ENCODE measurements at places on chromosomes 13 and 19.

DNA sequence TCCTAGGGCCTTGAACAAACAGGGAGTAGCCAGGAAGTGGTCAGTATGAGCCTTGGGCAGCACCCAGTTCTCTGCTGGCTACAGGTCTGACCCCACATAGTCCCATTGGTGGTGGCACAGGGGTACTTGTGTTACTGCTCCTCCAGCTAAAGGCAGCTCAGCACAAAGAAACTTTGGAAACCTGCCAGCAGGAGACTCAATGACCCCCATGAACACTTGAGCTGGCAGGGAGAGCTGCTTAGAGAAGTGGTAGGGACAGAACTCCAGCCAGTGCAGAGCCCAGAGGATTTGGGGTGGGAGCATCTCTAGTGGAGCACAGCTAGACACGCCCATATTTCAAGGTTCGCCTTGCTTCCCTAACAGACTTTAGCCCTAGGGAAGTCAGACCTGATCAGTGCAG is 10.4 kb upstream of the ZNF586 start:
- DNase-seq = no peak

- DNase-seq = no peak
Measured at GRCh38 chr19:17242431-17243208, 3.1 kb downstream of the NR2F6 start.

DNA sequence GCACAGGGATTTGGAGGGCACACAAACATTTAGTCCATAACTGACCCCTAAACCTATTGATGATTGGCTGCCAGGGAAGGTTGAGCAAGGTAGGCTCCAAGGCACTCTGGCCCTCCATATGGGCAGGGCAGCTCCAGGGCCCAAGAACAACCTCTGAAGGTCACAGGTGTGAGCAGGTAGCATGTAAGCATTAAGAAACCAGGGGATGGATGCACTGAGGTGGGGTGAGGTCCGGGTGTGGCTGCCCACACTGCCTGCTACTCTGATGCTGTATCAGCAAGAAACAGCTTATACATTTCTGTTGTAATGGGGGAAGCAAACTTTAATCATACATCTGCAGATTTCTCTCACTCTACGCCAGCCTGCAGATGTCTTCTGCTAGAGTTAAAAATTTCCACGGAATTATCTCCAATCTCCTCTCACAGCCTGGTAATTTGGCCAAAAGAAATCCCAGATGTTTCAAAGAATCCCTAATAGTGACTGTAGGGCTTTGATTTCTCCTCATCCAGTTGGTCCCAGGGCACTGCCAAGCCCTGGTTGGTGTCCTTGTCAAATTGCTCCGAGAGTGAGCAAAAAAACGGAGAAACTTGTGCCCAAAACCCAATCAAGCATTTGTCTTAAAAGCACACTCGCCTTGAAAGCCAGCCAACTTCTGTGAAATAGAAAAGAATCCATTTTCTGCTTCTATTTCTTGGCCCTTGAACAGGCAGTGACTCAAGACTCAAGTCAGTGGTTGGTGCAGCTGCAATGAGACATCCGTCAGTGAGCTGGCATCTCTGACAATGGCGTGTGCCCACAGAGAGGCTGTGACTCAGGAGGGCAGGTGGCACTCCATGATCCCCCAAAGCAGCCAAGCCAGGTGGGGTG is 72.5 kb upstream of the MRI1 start:
- no peak for DNase-seq

DNA sequence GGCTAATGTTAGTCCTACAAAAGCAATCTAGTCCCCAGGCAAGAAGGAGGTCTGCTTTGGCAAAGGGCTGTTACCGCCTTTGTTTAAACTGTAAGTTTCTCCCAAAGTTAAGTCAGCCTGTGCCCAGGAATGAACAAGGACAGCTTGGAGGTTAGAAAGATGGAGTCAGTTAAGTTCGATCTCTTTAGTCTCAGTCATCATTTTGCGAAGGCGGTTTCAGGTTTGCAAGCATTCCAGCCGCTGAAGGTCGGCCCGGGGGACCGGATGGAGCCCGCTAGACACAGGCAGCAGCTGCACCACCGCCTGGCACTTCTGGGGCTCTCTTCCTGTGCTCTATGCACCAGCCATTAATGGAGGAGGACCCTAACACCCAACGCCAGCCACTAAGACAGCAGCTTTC is 91.3 kb downstream of the STK24 start:
- DNase-seq = no peak

GRCh38 chr19:8224394-8225145 is 15.4 kb downstream of the CERS4 start:
- no peak for DNase-seq

DNA sequence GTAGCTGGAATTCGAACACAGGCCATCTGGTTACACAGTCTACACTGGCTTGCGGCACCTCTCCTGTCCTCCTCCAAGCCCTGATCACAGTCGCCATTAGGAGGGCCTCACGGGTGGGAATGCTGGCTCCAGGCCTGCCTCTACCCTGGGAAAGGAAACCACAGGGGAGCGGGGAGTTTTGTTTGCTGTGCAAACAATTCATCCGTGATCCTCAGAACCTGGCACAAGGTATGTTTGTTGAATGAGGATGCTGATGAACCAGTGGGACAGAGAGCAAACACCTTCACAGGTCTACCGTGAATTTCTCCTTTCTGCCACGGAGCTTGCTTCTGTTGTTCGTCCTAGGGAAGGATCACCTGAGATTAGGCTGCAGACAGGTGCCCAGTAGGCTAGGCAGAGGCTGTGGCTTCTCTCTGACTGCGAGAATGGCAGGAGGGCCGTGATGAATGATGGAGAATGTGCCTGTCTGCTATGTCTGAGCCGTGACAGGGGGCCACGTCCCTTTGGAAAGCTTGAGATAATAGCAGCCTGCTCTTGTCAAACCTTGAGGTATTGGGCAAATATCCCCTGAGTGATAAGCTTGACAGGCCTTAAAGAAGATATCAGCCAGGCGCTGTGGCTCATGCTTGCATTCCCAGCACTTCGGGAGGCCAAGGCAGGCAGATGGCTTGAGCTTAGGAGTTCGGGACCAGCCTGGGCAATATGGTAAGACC is 36.7 kb downstream of the PIN1 start:
- no peak for DNase-seq

- DNase-seq = no peak
Measured at GRCh38 chr13:30857636-30858035, 48.4 kb upstream of the MEDAG start.

- DNase-seq = no peak
Measured at GRCh38 chr13:60754211-60755090, 357.4 kb downstream of the TDRD3 start.

DNA sequence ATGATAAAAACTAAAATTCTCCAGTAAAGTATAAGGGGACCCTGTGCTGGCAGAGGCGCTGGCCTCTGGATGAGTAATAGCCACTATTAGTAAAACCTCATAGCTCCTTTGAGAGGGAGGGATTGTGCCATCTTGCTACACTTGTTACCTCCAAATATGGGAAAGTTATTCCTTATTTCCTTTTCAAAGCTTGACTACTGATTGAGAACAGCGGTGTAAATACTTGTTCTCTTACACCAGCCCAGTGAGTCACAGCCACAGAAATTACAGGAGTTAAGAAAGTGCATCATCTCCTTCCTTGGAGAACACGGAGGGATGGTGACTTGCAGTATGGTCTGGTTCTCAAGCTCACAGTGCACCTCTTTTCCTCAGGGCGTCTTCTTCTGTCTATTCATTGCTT is 379.0 kb downstream of the EFNB2 start:
- DNase-seq = peak; percentile 97

DNA sequence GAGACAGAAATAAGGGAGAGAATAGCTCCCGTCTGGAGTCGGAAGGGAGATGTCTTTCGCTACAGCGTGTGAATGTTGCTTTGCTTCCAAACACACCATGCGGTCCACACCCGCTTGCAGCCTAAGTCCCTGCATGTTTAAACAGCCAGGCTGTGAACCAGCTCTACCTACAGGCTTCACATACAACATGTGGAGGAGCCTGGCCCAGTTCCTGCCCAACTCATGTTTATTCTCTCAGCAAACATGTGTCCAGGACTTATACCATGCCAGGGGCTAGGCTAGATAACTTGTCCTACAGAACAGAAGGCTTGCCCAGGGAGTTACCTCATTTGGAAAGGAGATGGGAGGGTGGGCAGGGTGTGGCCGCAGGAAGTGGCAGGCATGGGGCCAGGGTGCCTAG is 181.5 kb downstream of the FOXO1 start:
- no peak for DNase-seq

GRCh38 chr19:42091300-42091699 is 15.3 kb downstream of the ZNF574 start:
- no peak for DNase-seq

DNA sequence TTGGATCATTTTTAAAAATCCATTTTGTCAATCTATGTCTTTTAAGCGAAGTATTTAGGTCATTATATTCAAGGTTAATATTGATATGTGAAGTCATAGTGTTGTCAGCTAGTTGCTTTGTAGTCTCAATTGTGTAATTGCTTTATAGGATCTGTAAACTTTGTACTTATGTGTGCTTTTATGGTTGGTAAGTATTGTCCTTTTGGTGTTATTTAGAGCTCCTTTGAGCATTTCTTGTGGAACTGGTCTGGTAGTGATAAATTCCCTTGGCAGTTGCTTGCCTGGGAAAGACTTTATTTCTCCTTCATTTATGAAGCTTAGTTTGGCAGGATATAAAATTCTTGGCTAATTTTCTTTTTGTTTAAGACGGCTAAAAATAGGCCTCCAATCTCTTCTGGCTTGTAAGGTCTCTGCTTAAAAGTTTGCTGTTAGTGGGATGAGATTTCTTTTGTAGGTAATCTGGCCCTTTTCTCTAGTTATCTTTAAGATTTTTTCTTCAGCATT is 368.8 kb downstream of the SPRY2 start:
- no peak for DNase-seq

- no peak for DNase-seq
Measured at GRCh38 chr19:31356587-31357314, 7.5 kb upstream of the TSHZ3 start.

DNA sequence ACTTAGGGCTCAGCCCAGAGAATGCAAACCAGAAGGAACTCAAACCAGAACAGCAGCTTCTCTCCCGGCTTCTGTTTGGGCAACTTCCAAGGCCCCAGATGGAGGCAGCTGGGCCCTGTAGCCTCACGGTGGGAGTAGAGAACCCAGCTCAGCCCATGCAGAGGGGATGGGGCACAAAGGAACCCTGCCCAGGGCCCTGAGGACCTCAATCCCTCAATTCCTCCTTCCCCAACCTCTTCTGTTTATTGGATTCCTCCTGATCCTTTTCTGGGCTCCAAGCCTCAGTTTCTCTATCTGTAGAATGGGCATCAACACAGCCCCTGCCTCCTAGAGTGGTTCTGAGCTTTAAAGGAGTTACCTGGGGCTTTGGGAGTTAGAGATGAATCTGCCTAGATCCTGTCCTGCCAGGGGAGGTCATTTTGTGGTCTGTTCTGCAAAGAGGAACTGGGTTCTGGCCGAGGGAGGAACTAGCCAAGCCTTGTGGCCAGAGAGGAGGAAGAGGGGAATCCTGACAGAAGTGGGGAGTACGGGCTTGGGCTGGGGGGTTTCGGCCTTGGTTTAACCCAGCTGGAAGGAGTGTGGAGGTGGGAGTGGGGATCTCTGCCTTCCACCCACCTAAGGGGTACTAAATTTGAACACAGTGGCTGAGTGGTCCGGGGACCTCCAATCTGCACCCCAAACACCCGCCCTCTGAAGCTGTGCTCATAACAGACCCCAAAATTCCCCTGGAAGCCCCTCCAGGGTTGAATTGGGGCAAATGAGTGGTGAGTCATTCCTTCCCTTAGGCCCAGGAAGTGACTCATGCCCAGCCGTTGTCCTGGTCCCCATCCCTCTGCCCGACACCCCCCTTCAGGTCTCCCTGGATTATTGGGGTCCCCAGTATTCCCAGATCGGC is 2.7 kb downstream of the ADGRE5 start:
- peak; percentile 62 for DNase-seq

- peak; percentile 5 for DNase-seq
Measured at GRCh38 chr13:42333613-42334328, 61.8 kb downstream of the AKAP11 start.

GRCh38 chr13:113901231-113901630 is 37.4 kb upstream of the GAS6 start:
- DNase-seq = no peak

DNA sequence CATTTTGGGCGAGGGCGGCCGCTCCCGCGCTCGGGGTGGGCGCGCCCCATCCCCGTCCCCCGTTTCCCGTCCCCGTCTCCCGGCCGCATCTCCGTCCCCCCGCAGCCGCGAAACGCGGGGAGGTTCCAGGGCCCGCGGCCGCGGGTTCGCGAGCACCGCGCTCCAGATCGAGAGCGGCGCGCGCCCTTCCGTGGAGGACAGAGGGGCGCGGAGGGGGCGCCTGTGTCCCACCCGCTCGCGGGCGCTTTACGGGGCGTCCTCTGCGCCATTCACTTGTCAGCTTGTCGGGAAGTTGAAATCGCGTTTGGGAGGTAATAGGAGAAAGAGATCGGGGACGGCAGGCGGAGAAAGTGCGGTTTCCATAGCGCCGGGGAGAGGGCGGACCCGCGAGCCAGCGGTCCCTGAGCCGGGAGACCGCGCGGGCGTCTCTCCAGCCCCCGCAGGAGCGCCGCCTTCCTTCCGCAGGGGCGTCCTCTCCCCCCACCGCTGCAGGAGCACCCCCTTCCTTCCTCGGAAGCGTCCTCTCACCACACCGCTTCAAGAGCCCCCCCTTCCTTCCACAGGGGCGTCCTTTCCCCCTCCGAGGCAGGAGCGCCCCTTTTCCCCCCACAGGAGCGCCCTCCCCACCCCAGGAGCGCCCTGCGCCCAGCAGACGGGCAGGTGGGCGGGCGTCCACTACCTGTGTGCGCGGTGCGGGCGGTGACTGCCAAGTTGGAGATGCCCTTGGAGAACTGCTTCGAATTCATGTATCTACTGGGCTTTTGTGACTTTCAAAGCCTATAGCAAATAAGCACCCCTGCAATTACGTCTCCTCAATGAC is 962 bp upstream of the IRS2 start:
- peak; percentile 95 for DNase-seq

GRCh38 chr13:20102525-20103180 is 58.2 kb downstream of the GJA3 start:
- DNase-seq = no peak

DNA sequence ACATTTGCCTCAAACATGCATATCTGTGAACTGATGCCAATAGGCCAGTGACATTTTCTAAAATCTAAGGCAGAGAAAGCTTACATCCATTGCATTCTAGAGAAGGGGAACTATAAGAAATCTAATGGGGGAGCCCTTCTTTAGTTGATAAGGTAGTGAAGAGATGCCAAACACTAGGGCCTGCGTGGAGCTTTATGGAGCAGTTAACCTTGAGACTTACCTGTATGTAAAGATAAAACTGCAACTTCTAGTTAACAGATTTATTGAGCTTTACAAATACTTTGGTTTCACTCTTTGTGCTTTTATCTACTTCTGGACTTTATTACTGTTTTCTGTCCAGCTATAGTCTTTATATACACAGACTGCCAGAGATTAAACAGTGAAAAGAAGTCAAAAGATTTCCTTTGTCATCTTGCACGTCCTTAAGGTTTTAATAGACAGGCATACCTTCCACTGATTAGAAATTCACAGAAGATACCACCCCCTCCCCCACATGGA is 457.6 kb downstream of the KLF12 start:
- DNase-seq = no peak

GRCh38 chr13:30416471-30416870 is 5.8 kb upstream of the UBE2L5 start:
- DNase-seq = no peak

- DNase-seq = no peak
Measured at GRCh38 chr13:83327091-83327490, 555.2 kb downstream of the SLITRK1 start.
